Astrocyte (in vitro differentiated cells and primary cell): ENCODE measurements at places on chromosomes 4 and X.

DNA sequence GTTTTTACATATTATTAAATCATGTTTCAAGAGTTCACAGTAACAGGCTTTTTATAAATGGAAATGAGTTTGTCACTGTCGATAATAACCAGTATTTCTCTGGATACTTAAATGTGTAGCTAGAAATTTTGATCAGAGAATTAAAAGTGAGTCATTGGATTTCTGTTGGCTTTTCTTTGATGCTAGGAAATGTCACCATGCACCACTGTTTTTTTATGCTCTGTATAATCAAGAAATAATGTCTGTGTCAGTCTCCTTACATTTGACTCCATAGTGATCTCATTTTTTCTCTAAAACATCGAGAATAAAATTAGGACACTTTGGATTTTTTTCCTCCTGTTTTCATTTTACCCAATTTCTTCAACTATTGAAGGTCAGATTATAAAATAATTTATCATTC lies 234.2 kb downstream of the RAPGEF2 start:
- peaks cover 22% of the 10 kb centered on the region for H3K36me3 ChIP-seq
- no peaks in the 10 kb centered on the region for H3K4me1 ChIP-seq
- H3K4me3 ChIP-seq: no peak overlapping the region
- H3K27ac ChIP-seq: no peak overlapping the region
- no peaks in the 10 kb centered on the region for H3K27me3 ChIP-seq
- no peak for DNase-seq

DNA sequence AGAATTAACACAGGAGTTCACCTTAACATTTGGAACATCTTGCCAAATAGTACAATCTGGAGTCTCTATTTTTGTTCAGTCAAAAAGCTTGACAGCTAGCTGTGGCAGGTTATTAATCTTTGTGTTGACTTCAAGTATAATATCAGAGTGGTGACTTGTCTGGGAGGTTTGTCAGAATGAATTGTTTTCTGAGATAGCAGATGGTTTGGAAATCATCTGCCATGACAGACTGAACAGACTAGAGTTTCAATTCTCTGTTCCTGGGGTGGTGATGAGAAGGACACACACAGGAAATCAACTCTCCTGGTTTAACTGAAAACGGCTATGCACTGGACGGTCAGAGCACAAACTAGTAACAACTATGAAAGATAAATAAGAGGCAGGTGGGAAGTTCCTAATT lies 203.3 kb upstream of the EMCN start:
- no peaks in the 10 kb centered on the region for H3K27me3 ChIP-seq
- H3K4me1 ChIP-seq: no peaks in the 10 kb centered on the region
- H3K4me3 ChIP-seq: no peak overlapping the region
- no peak for DNase-seq

DNA sequence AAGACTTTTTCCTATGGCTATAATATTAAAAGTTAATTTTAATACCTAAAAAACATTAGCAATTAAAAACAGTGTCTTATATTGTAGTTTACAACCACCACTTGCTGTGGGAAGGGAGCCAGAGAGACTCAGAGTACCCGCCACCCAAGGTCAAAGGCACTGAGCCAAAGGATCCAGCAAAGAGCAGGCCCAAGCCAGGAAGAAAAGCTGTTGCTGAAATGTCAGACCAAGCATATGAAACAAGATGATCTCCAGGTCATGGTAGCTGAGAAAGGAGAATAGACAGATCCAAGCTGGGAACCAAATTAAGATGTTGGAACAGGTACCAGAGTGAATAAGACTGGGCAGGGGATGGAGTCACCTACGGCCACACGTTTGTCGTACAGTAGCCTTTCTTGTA lies 18.8 kb upstream of the ATOH1 start:
- H3K27ac ChIP-seq: no peak overlapping the region
- DNase-seq: no peak
- no peak overlapping the region for H3K4me3 ChIP-seq

- no peaks in the 10 kb centered on the region for H3K27me3 ChIP-seq
- no peak overlapping the region for H3K4me3 ChIP-seq
- no peaks in the 10 kb centered on the region for H3K36me3 ChIP-seq
- DNase-seq: no peak
Observed at GRCh38 chrX:12844319-12844718, 22.6 kb upstream of the TLR7 start.
